ENCODE measurements at places on chromosomes 5 and 9. TPM values are rescaled to one million over a fixed set of nuclear protein-coding genes. Genes with fewer than 3 reads are reported as not detected.

DNA sequence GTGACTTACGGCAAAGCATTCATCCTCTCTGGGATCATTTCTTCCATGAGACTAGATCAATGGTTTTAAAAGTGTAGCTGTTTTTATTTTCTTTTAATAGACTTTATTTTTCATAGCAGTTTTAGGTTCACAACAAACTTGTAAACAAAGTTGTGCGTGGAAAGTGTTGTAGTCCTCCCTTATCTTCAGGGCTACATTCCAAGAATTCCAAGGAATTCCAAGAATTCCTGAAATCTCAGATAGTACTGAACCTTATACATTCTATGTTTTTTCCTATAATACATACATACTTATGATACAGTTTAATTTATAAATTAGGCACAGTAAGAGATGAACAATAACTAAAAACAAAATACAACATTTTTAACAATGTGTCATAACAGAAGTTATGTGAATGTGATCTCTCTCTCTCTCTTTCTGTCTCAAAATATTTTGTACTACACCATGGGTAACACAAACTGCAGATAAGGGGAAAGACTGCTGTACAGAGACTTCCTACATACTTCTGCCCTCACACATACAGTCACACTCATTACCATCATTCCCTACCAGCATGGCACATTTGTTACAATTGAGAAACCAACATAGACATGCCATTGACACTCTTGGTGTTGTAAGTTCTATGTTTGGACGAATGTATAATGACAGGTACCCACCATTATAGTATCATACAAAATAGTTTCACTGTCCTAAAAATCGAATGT, 1933.2 kb upstream of the WWC1 start:
- no peaks in the 10 kb centered on the region for H3K27me3 ChIP-seq
- no peak overlapping the region for H3K27ac ChIP-seq
- H3K4me1 ChIP-seq, result no peaks in the 10 kb centered on the region
- H3K36me3 ChIP-seq, result peaks cover 5% of the 10 kb centered on the region

- no peaks in the 10 kb centered on the region for H3K27me3 ChIP-seq
- H3K4me1 ChIP-seq, result peaks cover 3% of the 10 kb centered on the region
- H3K27ac ChIP-seq, result no peak overlapping the region
- no peak overlapping the region for H3K4me3 ChIP-seq
- H3K36me3 ChIP-seq, result no peaks in the 10 kb centered on the region
- no peak for DNase-seq
Observed at GRCh38 chr5:138054847-138055558, 22.1 kb upstream of the FAM13B start.

DRD1 gene
- total RNA-seq, result not detected

DNA sequence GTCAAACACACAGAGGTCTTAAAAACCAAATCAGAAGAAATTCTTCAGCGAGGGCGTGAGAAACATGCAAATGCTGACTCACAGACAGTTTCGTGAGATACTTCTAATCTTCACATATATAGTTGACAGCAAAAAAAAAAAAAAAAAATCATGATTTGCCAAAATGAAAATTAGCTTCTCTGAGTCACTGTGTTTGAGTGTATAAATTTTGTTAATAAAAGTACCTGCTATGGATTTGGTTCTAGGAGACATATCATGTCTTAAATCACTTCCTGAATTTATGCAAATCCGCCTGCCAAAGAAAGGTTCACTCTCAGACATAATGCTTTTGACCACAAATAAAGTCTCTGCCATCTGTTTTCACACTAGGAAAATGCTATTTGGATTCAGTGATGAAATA, 114.3 kb downstream of the SLC1A3 start:
- no peaks in the 10 kb centered on the region for H3K27me3 ChIP-seq
- no peak overlapping the region for H3K27ac ChIP-seq
- peaks cover 7% of the 10 kb centered on the region for H3K4me1 ChIP-seq
- DNase-seq, result no peak

DNA sequence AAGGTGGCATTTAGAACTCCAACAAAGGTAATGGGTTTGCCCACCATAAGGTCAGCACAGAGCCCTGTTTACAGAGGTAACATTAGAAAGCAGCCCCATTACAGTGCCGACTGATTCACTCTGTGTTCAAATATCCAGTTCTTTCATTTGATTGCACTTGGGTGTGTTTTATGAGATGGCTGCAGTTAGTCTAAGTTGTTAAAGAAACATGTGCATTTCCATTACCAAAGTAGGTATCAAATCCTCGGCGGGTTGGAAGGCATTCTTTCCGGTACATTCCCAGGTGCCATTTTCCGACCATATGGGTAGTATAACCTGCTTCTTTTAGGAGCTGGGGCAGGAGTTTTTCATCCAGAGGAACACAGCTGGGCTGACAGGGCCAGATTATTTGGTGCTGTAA, 16.3 kb downstream of the ARSB start:
- peaks cover 8% of the 10 kb centered on the region for H3K4me1 ChIP-seq
- no peak overlapping the region for H3K4me3 ChIP-seq
- no peaks in the 10 kb centered on the region for H3K27me3 ChIP-seq
- H3K27ac ChIP-seq, result no peak overlapping the region
- peaks cover 19% of the 10 kb centered on the region for H3K36me3 ChIP-seq

GRCh38 chr9:31174681-31175080, 1209.8 kb upstream of the ACO1 start:
- H3K4me1 ChIP-seq, result no peaks in the 10 kb centered on the region
- no peak overlapping the region for H3K4me3 ChIP-seq
- no peaks in the 10 kb centered on the region for H3K36me3 ChIP-seq
- no peak for DNase-seq
- no peaks in the 10 kb centered on the region for H3K27me3 ChIP-seq
- no peak overlapping the region for H3K27ac ChIP-seq

DNA sequence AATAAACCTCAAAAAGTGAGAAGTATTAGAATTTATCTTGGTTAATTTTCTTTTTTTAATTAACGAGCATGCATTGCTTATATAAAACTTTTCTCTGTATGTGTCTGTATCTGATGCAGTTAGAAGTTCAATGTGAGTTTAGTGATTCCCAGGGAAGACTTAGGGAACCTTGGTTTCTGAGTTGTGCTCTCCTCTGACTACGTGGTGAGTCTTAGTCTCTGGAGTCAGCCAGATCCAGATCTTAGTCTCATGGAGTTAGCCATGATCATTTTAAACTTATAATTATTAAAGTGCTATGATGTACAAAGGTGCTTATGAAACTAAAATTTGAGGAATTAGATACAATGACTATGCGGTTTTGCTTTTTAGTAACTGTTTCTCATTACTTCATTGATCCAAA, 285.3 kb upstream of the DMRT1 start:
- H3K4me3 ChIP-seq, result no peak overlapping the region
- no peaks in the 10 kb centered on the region for H3K36me3 ChIP-seq
- no peak overlapping the region for H3K27ac ChIP-seq
- DNase-seq, result no peak
- H3K27me3 ChIP-seq, result peaks cover 10% of the 10 kb centered on the region
- H3K4me1 ChIP-seq, result peaks cover 10% of the 10 kb centered on the region

DNA sequence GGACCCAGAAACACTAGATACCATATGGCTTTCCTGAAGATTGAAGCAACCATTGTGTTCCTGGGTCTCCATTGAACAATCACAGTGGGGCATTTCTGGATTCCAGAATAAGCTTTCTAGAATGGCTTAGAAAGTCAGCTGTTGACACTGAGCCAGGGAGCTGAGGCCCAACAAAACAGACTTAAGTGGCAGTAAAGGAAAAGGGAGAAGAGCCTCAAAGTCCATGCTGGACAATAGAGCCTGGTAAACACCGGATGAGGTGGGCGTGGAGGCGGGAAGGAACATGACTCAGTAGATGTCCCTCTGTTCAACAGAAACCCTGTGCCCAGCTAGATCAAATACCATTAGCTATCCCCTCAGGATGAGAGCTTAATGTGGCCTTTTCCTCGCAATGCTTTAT, 14.8 kb downstream of the SPARC start:
- peaks cover 2% of the 10 kb centered on the region for H3K4me1 ChIP-seq
- H3K36me3 ChIP-seq, result no peaks in the 10 kb centered on the region
- H3K4me3 ChIP-seq, result no peak overlapping the region
- H3K27me3 ChIP-seq, result no peaks in the 10 kb centered on the region

DNA sequence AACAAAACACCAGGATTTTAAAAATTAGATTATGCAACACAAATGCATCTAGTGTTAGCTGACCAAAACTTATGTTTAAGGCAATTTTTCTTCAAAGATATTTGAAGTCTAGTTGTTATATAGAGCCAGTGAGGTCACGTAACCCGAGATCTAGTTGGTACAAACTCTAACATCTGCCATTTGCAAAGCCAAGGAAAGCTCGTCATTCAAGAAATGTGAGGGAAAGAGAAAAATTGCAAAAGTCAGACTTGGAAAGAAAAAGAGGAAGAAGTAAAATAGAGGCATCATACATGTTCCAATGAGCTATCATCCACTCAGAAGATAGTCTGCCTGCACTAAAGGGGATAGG, 293.4 kb upstream of the PUM3 start:
- no peak for DNase-seq
- no peak overlapping the region for H3K4me3 ChIP-seq
- H3K4me1 ChIP-seq, result no peaks in the 10 kb centered on the region
- H3K36me3 ChIP-seq, result no peaks in the 10 kb centered on the region
- H3K27me3 ChIP-seq, result peaks cover 41% of the 10 kb centered on the region

SMIM15 gene
- 34.9 TPM for total RNA-seq

- H3K27me3 ChIP-seq, result peaks cover 1% of the 10 kb centered on the region
- H3K4me1 ChIP-seq, result no peaks in the 10 kb centered on the region
- no peak overlapping the region for H3K27ac ChIP-seq
- H3K4me3 ChIP-seq, result no peak overlapping the region
- no peak for DNase-seq
Observed at GRCh38 chr5:114249823-114250222, 112.0 kb upstream of the KCNN2 start.

ZDHHC11B gene
- 2.3 TPM for total RNA-seq

KIAA0825 gene
- 1.2 TPM for total RNA-seq

DNA sequence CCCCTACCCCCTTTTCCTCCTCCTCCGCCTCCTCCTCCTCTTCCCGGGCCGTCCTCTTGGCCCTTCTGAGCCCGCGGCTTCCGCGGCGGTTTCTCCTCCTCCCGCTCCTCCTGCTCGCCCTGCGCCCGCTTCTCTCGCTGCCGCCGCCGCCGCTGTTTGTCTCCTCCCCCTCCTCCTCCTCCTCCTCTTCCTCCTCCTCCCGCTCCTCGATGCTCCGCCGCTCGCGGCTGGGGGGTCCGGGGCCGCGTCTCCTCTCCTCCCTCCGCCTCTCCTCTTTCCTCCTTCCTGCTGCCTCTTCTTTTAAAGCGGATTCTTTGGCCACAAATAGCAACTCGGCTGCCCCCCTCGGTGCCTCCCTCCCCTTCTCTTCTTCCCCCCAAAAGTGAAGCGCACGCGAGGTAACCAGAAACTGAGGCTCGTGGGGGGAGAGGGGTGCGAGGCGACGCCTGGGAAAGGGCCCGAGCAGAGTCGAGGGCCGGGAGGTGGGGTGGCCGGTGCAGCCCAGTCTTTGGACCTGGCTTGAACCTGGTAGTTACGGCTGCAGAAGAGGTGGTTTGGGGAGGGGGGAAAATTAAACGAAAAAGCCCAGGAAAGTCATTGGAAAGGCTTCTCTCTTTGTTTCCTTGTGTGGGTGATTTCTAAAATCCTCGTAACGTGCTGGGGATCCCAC, 1058.5 kb upstream of the DMAC1 start:
- peaks cover 16% of the 10 kb centered on the region for H3K27me3 ChIP-seq
- no peak overlapping the region for H3K27ac ChIP-seq
- no peaks in the 10 kb centered on the region for H3K36me3 ChIP-seq

- DNase-seq, result no peak
- H3K36me3 ChIP-seq, result no peaks in the 10 kb centered on the region
- H3K27me3 ChIP-seq, result no peaks in the 10 kb centered on the region
- no peak overlapping the region for H3K4me3 ChIP-seq
Observed at GRCh38 chr5:10099548-10099947, 150.1 kb downstream of the ATPSCKMT start.

GRPEL2 gene
- total RNA-seq, result 48.0 TPM

DNA sequence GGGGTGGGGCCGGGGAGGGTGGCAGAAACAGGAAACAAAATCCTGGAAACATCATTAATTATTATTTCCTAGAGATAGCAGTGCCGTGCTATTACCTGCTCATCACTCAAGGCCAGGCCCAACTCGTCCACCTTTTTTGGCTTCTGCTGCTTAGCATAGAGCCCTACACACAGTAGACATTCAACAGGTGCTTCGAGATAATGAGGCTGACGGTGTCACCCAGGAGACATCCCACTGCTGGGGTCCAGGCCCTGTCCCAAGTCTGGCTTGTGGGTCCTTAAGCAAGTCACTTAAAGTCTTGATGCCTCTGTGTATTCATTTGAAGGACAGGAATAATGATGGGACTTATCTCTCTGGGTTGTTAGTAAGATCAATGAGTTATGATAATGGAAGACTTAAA, 506.6 kb downstream of the BNC2 start:
- H3K4me3 ChIP-seq, result no peak overlapping the region
- H3K36me3 ChIP-seq, result no peaks in the 10 kb centered on the region
- peaks cover 5% of the 10 kb centered on the region for H3K27me3 ChIP-seq

DNA sequence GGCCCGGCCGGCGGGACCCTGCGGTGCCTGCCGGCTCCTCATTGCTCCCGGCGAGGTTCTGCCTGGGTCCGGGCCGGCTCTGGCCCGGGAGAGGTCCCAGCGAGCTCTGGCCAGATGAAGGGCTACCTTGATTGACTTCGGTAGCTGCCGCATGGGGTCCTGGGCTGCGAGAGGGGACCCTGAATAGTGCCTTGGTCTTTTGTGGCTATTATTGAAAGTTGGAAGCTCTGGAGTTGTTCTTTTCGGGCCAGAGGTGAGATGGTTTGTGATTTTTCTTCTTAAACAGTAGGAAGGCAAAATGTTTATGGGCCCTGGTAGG, 635 bp downstream of the NAA35 start:
- no peak overlapping the region for H3K4me3 ChIP-seq
- peaks cover 17% of the 10 kb centered on the region for H3K36me3 ChIP-seq
- H3K27ac ChIP-seq, result peak overlapping the region; percentile 81
- H3K4me1 ChIP-seq, result peaks cover 10% of the 10 kb centered on the region
- DNase-seq, result no peak

- H3K27me3 ChIP-seq, result peaks cover under 1% of the 10 kb centered on the region
- H3K36me3 ChIP-seq, result no peaks in the 10 kb centered on the region
- no peak for DNase-seq
- H3K27ac ChIP-seq, result no peak overlapping the region
Observed at GRCh38 chr5:2383698-2384065, 367.8 kb downstream of the IRX2 start.

- H3K4me3 ChIP-seq, result no peak overlapping the region
- no peaks in the 10 kb centered on the region for H3K36me3 ChIP-seq
- DNase-seq, result no peak
- no peaks in the 10 kb centered on the region for H3K27me3 ChIP-seq
Observed at GRCh38 chr9:21549251-21549765, 67.2 kb upstream of the IFNE start.

DNA sequence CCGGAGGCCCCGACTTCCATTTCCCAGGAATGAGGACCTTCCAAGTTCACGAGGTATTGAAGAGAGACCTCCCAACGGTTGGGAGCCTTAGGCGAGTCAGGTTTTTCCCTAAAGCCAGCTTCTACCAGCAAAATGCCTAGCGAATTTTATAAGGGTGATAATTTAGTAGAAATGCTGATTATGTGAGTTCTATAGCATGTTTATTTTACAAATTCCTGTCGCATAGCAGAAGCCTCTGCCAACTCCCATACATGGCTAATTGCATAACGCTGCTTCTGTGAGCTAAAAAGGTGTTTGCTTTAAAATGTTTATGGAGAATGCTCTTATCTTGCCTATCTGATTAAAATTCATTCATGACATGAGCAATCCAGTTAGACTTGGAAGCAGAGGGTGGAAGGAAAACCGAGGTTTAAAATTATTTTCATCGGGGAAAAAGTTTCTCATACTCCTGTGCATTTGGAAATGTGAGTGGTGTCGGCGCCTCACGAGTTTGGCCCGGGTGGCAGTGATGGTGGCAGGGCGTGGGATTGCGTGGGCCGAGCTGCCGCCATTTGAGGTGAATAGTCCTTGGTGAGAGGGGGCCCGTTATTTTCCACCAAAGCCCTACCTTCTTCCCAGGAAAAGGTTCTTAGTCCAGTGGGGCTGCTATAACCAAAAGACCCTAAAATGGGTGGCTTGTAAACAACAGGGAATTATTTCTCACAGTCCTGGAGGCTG, 104.4 kb upstream of the FCN2 start:
- H3K27me3 ChIP-seq, result peaks cover 6% of the 10 kb centered on the region
- no peak overlapping the region for H3K4me3 ChIP-seq
- no peak overlapping the region for H3K27ac ChIP-seq

Measured in naive thymus-derived CD8-positive, alpha-beta T cell (primary cell).